GM10248 (cell line): ENCODE measurements at places on chromosomes 5 and 9.

- no peak for DNase-seq
Observed at GRCh38 chr5:7592910-7593309, 197.0 kb downstream of the ADCY2 start.

DNA sequence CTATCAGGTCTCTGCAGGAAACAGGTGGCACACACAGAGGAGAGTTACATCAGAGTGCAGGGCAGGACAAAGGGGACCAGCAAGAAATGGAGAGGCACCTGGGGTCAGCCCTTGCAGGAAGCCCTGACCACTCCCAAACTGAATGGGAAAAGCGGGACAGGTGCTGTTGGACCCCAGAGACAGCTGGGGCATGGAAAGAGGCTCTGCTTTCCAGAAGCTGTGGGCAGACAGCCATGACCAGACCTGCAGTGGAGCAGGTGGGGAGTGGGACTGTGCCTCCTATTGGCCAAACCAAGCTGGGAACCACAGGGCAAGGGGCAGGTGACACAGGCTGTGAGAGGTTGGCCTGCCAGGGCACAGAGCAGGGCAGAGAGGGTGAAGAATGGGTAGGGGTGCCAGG is 125.8 kb downstream of the BOD1 start:
- no peak for DNase-seq

DNA sequence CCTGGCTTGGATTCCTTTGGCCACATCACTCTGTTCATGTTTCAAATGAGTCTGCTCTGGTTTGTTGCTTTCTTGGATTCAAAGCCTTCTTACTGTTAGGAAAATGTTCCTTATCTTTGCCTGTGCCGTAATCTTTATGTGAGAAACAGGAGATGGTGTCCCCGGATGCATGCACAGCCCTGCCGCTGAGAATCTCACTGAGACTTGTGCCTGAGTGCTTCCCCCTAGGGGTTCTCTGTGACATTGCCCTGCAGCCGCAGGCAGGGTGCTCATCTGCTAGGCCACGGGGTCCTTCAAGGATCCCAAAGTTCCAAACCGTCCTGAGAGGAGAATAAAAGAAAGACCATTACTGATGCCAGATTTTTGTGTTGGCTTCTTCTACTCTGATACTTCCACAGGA is 81.4 kb upstream of the ANKRD55 start:
- DNase-seq: peak; percentile 29

- no peak for DNase-seq
Observed at GRCh38 chr9:113530022-113530635, 66.6 kb downstream of the RGS3 start.

DNA sequence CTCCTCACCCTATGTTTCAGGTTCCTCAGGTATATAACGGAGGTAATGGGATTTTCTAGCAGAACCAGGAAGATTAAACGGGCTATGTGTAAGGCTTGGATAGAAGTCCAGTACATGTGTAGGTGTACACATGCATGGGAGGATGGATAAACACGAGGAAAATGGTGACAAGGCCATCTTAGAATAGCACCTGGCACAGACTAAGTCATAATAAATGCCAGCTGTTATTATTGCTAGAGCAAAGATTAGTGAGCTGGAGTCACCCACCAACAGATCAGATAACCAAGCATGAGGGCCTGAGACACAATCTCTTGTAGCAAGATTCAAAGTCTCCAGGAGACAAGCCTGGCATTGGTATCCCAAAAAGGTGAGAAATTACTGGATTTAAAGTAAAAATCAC is 21.1 kb downstream of the SPOCK1 start:
- no peak for DNase-seq

GRCh38 chr5:157541447-157542118 is 34.0 kb downstream of the ADAM19 start:
- no peak for DNase-seq

GRCh38 chr9:27888661-27889295 is 315.5 kb upstream of the C9orf72 start:
- DNase-seq: peak; percentile 37

DNA sequence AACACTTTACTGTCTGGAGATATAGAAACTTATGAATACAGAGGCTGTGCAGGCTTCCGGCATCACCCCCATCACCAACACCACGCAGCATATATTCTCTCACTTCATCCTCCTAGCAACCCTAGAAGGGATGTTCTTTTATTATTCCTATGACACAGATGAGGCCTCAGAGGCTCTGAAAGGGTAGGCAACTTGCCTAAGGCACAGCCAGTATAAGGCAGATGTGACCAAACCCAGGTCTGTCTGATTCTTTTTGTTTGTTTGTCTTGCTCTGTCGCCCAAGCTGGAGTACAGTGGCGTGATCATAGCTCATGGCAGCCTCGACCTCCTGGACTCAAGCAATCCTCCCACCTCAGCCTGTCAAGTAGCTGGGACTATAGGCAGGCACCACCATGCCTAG is 22.8 kb upstream of the CORO2A start:
- no peak for DNase-seq

- DNase-seq: no peak
Observed at GRCh38 chr5:80468131-80468530, 19.8 kb upstream of the FAM151B start.
